ENCODE measurements at places on chromosomes 5 and 9.

GRCh38 chr5:135318037-135318436 lies 81.0 kb downstream of the MACROH2A1 start:
- DNase-seq, result no peak

DNA sequence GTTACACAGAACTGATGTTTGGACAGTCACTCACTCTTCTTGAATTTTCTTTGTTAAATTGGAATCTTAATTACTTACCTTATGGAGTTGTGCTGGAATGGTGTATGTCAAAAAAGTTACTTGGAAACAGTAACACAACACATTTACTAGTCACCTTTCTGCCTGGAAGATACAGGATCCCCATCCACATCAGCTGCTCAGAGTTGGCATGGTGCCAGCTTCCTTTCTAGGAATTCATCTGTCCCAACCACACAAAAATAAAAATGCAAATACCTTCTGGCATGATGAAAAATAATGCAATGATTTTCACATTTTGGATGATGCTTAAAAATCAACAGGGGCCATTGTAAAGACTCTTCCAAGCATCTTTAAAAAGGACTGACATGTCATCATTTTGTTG lies 341.5 kb downstream of the TMEM38B start:
- DNase-seq, result no peak

- DNase-seq, result no peak
These were observed at the start of gene PAEP for GRCh38 chr9:135561391-135562234. Gene PAEP, plus strand, starts transcription at chr9:135561756.

- DNase-seq, result no peak
These were observed 433.4 kb upstream of the BRINP1 start for GRCh38 chr9:119802621-119803020.

DNA sequence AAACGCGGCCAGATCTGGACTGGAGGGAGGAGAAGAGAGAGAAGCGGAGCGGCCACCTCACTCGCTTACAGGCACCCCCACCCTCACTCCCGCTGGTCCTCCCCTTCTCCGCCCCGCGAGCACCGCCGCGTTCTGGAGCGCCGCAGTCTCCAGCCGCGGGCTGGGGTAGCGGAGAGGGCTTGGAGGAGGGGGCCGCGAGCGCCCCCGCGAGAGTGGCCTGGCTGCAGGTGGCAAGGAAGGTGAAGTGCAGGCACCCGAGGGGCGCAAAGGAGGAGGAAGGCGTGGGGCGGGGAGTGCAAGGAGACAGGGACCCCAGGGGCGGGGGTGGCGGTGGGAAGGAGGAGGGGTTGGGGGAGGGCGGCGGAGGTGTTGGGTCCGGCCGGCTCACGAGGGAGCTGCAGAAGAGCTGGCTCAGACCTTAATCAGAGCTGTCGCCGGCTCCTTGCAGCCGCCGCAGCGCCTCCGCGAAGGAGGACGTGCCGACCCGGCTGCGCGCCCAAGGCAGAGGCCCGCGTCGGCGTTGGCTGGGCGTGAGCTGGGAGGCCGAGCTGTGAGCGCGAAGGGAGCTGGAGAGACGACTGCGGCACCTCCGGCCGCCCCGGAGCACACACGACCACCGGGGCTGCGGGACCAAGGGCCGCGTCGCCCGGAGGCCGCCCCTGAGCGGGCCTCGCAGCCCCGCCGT lies at the start of gene DMRT3:
Gene DMRT3 (plus strand): TSS at position 398 of the 685 bp plus-strand sequence. CDS start 347 bp downstream, outside the sequence.
- DNase-seq, result peak; percentile 79

DNA sequence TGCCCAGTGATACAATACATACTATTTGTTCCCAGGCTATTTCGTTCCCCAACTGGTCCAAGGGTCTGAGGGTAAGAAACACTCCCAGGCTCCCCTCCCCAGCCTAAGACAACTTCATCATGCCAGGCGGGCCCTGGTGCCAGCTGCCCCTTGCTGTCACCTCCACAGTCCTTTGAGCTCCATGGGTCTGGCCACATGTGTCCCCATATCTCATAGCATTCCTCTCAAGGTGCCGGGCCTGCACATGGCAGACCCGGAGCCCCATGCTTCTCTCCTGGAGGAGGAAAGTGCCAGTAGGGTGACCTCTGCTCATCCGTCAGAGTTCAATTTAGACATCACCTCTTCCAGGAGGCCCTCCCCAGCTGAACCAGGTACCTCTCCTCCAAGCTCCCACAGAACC lies 120.5 kb downstream of the C5orf15 start:
- no peak for DNase-seq

- no peak for DNase-seq
These were observed 45.2 kb upstream of the APC start for GRCh38 chr5:112692472-112692871.

- DNase-seq, result no peak
These were observed 36.3 kb upstream of the CTXN3 start for GRCh38 chr5:127612441-127613141.

DNA sequence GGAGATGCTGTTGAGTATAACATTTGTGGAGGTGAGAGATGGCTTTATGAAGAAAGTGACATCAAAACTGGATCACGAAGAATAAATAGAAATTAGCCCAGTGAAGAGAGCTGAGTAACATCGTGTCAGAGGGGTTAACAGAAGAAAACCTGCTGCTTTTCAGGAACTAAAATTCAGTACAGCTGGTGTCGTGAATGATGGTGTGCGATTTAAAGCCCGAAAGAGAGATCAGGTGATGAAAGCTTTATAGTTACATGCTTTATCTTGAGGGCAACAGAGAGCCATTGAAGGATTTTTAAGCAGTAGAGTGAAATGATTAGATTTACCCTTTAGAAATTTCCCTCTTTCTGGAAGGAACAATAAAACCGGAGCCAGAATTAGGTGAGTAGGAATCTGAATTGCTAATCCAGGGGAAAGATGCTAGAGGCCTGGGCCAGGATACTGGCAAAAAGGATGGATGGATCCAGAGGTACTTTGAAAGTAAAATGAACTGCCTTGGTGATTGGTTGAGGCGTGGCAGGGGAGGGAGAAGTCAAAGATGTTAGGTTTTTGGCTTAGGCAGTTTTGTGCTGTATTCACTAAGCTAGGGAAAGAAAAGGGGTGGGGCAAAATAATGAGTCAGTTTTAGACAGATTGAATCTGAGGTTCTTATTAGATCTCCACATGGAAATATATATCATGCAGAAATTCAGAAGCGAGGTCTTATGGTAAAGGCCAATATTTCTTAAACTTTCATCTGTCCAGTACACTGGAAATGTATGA lies 3.4 kb downstream of the LRRC70 start:
- no peak for DNase-seq

DNA sequence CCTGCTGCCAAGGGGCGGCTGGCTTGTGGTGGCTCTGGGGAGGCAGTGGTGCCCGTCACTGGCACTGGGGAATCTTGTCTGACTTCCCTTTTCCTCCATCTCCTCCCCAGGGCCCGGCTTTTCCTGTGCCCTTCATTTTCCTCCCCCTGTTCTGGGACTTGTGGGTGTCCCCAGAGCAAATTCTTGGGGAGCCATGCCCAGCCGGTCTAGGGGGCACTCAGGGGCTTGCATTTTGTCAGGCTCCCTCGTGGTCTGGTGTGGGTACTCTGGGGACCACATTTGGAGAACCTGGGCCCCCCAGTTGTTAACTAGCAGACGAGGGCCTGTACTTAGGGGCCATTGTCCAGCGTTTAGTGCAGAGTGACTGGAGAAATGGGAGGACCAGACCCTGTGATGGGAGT lies 105.2 kb upstream of the IER5L start:
- DNase-seq, result no peak

DNA sequence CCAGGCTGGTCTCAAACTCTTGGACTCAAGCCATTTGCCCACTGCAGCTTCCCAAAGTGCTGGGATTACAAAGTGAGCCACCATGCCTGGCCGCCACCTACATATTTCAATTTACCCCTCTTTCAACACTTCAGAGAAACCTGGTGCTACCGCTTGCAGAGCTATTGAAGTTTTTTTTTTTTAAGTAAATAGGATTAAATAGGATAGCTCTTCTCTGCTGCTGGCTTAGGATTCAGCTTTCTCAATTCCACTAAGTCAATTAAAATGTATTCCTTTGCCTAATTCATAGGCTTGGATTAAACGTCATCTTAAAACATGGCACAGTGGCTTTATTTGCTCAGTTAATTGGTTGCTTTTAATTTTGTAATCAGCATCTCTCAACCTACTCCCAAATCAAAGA lies 41.0 kb downstream of the KIAA1191 start:
- no peak for DNase-seq

GRCh38 chr5:127092690-127093089 lies 19.4 kb upstream of the C5orf63 start:
- DNase-seq, result no peak

GRCh38 chr9:33151007-33151557 lies 16.1 kb downstream of the B4GALT1 start:
- DNase-seq, result no peak

- no peak for DNase-seq
These were observed at the start of gene HMHB1 for GRCh38 chr5:143812085-143812705. Gene HMHB1, plus strand, starts transcription at chr5:143812161.

DNA sequence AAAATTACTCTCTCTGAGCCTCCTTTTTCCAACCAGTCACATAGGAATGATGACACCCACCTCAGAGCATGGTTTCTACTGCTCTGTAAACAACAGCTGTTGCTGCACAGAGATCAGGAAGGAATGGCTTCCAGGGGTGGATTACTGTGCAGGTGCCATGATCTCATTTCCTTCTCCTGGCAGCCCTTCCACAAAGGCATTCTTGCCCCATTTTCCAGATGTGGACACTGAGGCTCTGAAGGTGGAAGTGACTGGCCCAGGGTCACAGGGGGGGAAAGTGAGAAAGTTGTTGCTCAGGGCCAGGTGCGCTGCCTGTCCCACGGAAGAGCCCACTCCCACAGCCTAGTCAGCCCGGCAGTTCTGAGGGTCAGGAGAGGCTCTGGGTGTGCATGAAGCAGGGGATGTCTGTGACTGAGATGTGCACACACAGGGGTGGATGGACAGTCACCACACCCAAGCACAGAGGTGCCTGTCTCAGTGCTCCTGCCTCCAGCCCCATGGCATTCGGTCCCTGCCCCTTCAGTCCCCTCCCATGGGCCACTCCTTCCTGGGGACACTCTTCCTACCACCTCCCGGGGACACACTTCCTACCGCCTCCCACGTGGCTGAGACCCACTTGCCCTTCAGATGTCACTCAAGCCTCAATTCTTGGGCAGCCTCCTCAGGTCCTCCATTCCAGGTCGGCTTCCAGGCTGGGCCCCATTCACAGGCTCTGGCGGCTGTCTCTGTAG lies 17.0 kb downstream of the FGFR4 start:
- DNase-seq, result no peak

- DNase-seq, result no peak
These were observed 780.5 kb upstream of the CDH9 start for GRCh38 chr5:27818888-27819287.

Data from iPS-NIHi11 (cell line).